ENCODE measurements at places on chromosomes 3 and 15. TPM values are rescaled to one million over a fixed set of nuclear protein-coding genes. Genes with fewer than 3 reads are reported as not detected.

DNA sequence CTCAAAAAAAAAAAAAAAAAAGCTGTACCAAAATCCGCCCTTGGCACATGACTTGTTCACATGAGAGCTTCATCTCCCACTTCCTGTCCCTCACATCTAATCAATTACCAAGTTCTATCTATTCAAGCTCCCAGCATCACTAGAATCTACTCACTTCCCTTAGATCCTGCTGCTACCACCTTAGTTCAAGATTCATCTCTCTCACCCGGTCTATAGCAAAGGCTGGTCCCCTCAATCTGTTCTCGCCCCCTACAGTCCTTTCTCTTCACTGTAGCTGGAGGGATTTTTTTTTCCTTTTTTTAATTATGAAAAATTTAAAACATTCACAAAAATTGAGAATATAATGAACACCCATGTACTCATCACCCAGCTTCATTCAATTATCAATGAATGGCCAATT, 16.7 kb upstream of the GPR160 start:
- DNase-seq: no peak

Gene UBE3A
- 53.2 TPM for total RNA-seq

DNA sequence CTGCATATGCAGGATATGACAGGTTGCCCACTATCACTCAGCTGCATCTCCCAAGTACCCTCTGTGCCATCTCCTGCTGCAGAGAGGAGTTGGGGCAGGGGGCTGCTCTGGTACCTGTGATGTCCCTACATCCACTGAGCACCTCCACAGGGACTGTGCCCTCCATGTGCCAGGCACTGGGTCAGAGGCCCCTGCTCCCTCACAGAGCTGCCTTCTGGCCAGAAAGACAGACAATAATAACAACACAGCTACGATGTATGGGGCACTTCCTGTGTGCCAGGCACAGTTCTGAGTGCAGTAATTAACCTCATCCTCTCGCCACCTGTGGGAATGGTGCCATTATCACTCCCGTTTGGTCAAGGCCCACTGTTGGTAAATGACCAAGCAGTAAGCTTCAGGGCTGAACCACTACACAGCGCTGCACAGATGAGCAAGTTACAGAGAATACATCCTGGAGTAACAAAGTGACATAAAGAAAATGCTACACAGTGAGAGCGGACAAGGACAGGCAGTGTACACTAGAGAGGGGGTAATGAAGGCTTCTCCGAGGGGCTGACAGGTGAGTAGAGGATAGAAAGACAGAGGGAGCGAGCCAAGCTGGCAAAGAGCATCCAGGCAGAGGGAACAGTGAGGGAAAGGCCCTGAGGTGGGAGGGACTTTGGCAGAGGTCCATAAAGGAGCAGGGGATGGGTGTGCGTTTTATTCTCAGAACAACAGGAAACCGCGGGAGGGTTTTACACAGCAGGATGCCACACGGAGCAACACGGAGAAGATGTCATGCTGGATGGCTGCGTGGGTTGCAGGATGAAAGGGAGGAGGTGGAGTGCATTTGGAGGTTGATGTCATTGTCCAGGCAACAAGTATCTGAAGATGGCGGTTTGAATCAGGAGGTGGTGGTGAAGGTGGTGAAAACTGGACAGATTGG, 13.6 kb downstream of the WNT7A start:
- no peak for DNase-seq

DNA sequence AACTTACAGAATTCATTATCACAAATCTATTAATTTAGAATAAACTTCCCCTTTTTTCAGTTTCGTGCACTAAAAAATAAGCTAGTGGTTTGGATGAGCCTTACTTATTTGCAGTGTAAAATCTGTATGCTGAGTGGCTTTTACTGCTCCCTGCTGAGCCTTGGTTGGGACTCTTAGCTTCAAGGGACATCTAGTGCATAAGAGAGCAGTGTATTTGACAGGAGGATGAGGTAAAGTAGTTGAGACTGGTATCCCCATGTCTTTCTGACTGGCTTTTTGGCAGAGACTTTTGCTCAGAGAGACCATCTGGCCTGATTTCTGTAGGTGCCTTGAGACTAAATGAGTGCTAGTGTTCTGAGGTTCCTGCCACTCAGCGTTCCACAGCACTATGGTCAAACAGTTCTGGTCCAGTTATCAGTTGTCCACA, 11.8 kb downstream of the CAPN7 start:
- no peak for DNase-seq

- no peak for DNase-seq
Measured at GRCh38 chr15:67187351-67187854, 67.1 kb downstream of the AAGAB start.

Measured in IMR-90 (cell line).